ENCODE measurements at places on chromosomes 16 and 17.
A peak's percentile ranks its signal among the peaks of the same experiment; 100 is the strongest.

- DNase-seq = no peak
Measured at GRCh38 chr17:27518048-27518447, 61.8 kb downstream of the KSR1 start.

- DNase-seq = no peak
Measured at GRCh38 chr17:48556229-48556575, 11.3 kb upstream of the HOXB2 start.

GRCh38 chr17:81455387-81455786 is 57.2 kb downstream of the ACTG1 start:
- DNase-seq = no peak

DNA sequence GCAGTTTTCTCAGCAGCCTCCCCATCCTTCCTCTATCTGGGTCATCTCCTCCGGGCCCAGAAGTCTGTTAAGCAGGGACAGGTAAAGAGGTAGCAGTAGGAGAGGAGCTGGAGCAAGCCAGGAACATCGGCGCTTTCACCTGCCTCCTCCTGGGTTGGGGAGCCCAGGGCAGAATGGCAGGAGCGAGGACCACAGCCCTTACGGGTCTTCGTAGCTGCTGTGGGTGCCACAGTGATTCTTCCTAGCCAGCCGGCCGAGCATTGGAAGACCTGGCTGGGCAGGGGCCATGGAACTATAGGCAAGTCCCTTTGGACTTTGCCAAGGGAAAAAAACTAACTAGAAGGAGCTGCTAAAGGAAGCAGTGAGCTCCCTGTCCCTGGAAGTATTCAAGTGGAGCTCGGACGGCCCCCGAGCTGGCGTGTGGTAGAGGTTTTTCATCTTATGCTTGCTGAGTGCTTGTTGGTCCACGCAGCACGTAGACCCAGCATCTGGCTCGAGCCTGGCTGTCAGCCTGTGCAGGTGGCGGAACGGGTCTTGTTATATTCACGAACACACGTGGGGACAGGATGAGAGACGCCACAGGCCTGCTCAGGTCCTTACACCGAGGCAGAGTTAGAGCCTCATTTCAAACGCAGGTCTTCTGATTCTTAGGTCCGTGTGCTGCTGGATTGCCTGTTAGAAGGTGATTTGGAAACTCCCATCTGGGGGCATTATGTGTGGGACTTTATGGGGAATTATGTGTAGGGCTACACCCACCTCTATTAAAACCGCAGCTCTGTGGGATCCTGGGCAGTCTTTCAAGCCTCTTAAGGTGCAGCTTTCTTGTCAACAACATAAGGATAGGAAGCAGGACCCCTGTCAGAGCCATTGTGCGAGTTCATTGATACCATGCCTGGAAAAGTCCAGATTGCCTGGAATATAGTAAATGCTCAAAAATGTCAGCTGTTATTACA is 54.8 kb downstream of the OR1D5 start:
- DNase-seq = no peak

GRCh38 chr17:18084256-18084655 is 3.5 kb upstream of the DRG2 start:
- no peak for DNase-seq

DNA sequence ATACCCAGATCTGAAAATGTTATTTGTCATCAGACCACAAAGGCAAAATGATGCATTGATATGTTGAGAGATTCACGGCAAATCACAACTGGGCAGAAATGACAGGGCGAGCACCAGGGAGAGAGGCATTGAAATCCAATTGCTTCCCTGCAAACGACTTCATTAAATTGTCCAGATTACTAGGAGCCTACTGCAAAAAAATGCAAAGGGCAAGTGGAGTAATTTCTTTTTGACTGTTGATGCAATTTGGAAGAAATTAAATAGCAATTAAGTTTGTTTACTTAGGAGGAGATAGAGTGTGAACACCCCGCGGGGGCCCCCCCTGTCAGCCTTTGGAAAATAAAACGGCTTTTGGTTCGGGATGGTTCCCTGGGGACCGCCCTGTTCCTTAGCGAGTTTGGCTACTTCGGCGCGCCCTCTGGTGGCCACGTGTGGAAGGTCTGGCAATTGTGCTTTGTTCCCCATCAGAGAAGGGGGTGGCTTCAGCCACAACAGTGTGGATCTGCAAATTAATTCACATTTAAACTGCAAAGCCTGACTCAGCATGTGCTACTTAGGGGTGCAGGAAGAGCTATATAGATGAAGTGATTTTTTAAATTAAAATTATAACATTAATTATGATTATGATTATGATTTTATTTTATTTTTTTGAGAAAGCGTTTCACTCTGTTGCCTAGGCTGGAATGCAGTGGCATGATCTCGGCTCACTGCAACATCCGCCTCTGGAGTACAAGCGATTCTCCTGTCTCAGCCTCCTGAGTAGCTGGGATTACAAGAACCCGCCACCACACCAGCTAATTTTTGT is 14.5 kb upstream of the TMC7 start:
- DNase-seq = peak; percentile 91

DNA sequence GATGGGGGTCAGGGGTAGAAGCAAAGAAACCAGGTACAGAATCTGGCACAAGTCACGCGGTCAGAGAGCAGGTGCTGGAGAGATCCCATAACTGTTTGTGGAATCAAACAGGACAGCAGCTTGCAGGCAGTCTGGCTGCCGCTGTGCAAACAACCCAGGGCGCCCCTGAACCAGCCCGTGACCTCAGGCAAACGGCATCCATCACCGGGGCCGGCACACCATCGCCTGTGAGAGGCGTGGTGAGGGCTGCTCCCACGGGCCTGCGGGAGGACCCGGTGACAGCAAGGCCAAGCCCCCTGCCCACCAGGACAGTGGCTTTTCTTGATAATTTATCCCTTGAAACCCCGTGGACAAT is 47.9 kb downstream of the CBFA2T3 start:
- no peak for DNase-seq

- no peak for DNase-seq
Measured at GRCh38 chr16:53984936-53985335, 281.0 kb downstream of the FTO start.

- DNase-seq = no peak
Measured at GRCh38 chr16:29736112-29736511, 9.7 kb downstream of the C16orf54 start.

DNA sequence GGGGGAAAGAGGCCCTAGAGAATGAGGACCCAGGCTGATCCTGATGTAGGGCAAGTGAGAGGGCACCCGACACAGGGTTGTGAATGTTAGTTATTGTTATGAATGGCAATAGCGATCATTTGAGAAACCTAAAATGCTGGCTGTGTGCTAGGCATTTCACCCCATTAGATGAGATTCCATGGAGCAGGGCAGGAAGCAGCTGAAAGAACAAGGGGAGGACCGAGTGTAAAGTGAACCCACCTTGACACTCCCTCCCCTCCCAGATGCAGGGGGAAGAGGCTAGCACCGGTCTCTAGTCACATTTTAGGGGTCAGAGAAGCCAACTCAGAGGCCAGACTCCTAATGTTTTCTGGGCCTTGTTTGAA is 553 bp upstream of the CORO6 start:
- no peak for DNase-seq

- peak; percentile 61 for DNase-seq
Measured at GRCh38 chr17:17681744-17682292, 560 bp downstream of the RAI1 start.

GRCh38 chr16:10635365-10636021 is 55.1 kb upstream of the EMP2 start:
- DNase-seq = no peak

- no peak for DNase-seq
Measured at GRCh38 chr17:78269955-78270381, 38.5 kb downstream of the TMEM235 start.

- peak; percentile 73 for DNase-seq
Measured at GRCh38 chr17:65553646-65554552, 7.5 kb downstream of the AXIN2 start.

DNA sequence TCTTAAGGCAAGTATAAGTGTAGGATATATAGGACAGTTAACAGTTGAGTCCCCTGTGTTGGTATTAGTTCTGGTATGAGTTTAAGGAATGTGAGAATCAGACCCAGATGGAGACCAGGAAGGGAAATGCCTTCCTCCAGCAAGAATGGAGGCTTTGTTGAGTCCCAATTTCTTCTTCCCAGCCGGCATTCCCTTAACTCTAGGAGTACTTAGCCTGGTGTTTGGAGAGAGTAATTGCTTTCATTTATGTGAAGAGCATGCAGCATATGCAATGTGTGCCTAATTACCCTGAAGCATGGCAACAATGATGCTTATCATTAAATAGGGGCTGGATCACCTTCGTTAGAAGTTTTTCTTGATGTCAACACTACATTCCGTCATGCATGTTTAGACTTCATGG is 225.9 kb upstream of the XYLT1 start:
- no peak for DNase-seq

DNA sequence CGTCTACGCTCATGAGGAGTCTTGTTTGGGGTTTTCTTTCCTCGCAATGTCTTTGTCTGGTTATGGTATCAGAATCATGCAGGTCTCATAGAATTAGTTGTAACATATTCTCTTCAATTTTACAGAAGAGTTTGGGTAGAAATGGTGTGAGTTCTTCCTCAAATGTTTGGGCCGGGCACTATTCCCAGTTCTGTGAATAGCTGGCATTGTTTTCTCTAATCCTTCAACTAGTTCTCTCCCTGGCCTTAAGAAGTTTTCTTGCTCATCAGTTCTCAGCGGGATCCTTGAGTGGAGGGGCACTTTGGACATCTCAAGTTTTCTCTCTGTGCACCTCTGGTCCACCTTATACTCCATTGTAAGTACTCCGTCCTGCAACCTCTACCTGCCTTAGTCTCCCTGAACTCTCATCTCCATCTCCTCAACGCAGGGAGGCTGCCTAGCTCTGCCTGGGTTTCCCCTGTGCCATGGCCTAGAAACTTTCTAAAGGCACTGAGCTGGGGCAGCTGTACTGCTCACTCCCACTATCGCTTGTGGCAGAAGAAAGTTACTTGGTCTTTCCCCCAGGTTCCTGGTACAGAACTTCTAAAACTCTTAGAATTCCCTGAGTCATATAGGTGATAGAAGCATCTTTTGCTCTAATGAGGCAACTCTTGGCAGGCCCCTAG is 16.9 kb downstream of the NSMCE1 start:
- no peak for DNase-seq

- no peak for DNase-seq
Measured at GRCh38 chr16:30434852-30435251, 5.0 kb upstream of the DCTPP1 start.

DNA sequence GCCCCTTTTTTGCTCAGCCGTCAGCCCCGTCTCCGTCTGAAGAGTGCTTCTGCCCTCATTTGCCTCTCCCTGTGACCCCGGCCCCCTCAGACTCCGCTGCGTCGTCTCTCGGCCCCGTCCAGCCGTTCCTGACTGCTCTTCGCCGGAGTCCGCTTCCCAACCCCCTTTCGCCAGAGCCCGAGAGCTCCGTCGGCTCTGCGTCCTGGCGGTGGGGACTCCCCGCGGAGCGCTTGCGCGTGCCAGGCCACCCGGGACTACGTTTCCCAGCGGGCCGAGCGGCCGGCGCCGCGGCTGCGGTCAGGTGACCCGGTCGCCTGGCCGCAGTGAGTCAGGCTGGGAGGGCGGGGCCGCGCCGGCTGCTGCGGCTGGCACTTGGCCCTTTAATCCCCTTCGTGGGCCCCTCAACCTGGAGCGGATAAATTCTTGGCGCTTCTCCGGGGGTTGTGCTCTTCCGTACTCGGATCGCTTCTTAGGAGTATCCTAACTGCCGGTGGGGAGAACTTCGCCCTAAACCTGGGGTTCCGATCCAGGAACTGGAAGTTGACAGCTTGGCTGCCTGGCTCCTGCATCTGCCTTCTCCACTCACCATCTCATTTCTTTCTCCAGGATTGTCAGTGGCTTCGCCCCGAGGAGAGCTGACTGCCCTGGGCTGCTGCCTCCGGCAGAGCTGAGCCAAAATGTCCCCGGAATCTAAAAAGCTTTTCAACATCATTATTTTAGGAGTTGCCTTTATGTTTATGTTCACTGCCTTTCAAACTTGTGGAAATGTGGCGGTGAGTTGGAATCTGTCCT is at the start of gene MFSD11:
Gene MFSD11 (plus strand): TSS at position 444 of the 792 bp plus-strand sequence. CDS start 234 bp downstream, at position 678.
- DNase-seq = peak; percentile 96

- no peak for DNase-seq
Measured at GRCh38 chr17:79530361-79531105, 80.3 kb downstream of the RBFOX3 start.

- DNase-seq = peak; percentile 51
Measured at GRCh38 chr17:69757688-69758430, 317.2 kb upstream of the KCNJ16 start.

GRCh38 chr16:35201151-35201550 is 1741.7 kb downstream of the TP53TG3F start:
- DNase-seq = no peak

DNA sequence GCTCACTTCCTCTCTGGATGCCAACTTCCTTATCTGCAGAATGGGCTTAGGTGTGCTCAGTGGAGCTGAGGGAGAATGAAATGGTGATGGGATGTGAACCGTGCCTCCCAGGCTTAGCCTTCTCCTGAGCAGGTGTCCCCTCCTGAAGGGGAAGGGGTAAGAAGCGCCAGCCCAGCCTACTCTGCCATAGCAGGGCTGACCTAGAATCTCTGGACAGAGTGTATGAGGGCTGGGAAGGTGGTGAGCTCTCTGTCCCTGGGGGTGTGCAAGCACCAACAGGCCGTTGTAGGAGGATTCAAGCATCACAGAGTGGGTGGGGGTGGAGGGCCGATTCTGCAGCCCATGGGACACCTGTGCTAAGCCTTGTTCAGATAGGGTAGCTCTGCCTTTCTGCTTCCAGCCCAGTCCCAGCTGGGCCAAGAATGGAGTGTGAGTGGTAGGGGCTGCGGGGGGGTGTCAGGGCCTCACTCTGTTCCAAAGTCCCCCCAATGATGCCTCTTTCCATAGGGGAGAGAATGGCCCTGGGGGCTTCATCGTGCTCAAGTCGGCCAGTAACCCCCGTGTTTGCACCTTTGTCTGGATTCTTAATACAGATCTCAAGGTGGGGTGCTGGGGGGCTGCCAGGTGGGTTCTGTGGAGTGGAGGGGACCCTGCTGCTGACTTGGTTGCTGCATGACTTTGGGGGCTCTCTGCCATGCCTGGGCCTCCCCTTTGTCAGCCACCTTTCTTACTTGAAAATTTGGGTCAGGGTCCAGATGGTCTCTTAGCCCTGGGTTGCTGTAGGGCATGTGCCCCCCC is 3.2 kb upstream of the TCAP start:
- DNase-seq = no peak

DNA sequence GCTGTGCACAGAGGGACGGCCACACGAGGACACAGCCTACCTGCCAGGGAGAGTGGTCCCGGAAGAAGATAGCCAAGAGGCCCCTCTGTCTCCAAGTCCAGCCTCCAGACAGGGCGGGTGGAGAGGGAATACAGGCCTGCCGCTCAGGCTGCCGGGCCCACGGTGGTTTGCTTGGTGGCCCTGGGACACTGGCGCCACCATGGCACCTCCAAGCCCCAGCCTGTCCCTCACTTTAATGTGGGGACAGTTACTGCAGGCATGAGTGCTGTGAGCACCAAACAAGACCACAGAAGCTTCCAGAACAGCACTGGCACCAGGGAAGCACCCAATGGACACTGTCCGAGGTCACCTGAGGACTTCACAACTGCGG is 22.0 kb upstream of the CHMP6 start:
- no peak for DNase-seq

DNA sequence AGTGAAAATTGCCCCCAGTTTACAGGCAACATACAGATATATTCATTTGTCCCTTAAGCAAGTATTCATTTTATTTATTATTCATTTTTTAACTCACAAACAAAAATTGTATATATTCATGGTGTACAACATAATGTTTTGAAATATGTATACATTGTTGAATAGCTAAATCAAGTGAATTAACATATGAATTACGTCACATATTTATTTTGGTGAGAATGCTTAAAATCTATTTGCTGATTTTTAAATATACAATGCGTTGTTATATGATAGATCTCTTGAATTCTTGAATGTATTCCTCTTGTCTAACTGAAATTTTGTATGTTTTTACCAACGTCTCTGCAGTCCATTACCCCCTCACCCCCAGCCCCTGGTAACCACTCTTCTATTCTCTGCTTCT is 63.4 kb upstream of the CDH13 start:
- no peak for DNase-seq

Data from GM03348 (cell line).